ENCODE measurements at places on chromosomes 7 and 10.

GRCh38 chr10:32210306-32211045 lies 136.5 kb downstream of the EPC1 start:
- DNase-seq: no peak

DNA sequence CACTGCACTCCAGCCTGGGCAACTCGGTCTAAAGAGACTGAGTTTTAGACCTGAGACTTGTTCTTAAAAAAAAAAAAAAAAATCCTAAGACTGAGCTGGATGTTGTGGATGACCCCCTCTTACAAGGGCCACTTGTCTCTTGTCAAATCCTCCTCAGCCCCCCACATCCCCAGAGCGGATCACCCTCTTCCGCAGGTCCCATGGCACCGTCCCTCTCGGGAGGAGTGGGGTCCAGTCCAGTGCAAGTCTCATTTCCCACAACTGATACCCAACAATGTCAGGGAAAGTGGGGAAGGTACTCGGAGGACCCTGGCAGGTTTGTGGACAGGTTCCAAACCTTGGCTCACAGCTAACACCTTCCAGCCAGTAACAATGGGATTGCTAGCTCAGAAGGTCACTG lies 100.3 kb downstream of the ELFN1 start:
- DNase-seq: no peak

DNA sequence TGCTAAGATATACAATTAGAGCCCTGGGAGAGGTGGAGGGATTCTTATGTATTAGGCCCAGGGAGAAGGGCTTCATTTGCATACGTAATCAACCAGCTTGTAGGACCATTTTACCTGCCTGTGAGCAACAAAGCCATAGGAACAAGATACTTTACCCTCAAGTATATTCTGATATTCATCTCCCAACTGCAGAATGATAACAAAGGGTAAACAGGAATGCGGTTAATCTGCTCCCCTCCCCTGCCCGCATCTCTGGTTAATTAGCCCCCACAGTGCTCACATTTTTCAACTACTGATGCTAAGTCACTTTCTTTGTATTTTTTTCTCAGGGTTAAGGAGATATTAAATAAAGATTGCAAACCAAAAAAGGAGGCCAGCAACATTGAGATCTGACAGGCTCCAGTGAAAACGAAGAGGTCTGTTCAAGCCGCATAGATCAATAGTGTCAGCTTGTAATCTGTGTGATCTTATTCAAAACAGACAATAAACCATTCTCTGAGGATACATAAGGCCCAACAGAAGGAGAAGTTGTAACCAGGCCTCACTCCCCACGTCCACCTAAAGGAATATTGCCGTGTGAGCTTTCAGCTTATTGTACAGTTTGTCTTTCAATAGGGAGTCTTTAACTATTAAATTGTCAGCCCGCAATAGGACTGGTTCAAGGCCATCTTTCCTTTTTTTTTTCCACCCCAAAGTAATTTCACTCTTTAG lies 203.4 kb downstream of the RAPGEF5 start:
- no peak for DNase-seq

- no peak for DNase-seq
Measured at GRCh38 chr7:47763063-47763974, 181.4 kb upstream of the TNS3 start.

DNA sequence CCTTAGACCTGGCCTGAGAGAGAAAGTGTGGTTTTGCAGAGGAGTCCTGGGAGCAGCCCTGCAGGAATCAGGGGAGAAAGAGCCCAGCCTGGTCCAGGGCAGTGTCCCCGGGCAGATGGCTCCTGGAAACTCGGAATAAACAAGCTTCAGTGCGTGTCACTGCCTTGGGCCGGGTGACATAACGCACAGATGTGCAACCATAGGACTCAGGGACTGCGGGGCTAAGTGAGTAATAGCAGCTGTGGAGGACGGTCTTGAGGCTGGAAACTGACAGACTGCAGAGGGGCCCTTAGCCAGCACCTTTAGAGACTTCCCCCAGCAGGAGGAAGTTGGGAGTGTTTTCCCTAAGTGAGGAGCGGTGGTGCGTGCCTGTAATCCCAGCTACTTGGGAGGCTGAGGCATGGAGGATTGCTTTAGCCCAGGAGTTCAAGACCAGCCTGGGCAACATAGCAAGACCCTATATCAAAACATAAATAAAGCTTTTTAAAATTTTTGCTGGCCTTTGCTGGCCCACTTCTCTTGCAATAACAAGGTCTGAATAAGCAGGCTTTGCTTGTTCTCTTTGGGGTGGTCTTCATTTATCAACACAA lies 5.3 kb upstream of the CLIP2 start:
- DNase-seq: no peak

- no peak for DNase-seq
Measured at GRCh38 chr7:13687500-13687899, 302.0 kb downstream of the ETV1 start.

- no peak for DNase-seq
Measured at GRCh38 chr7:134554417-134554966, 5.6 kb downstream of the AKR1B15 start.

DNA sequence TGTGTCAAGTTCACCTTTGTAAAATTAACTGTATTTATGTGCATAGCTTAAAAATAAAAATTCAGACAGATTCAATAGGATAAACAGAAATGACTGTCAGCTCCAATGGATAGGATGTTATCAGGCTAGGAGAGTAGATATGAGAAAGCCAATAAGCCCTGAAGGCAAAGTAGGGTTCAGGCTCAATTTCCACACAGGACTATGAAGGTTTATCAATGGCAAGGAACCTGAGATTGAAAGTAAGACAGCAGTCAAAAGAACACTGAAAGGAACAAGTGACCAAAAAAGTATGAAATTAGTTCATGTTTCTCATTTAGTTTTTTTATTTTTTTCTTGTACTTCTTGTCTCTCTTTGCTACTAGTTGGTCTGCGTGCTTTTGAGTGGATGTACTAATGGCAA lies 121.4 kb downstream of the ELMO1 start:
- DNase-seq: no peak

DNA sequence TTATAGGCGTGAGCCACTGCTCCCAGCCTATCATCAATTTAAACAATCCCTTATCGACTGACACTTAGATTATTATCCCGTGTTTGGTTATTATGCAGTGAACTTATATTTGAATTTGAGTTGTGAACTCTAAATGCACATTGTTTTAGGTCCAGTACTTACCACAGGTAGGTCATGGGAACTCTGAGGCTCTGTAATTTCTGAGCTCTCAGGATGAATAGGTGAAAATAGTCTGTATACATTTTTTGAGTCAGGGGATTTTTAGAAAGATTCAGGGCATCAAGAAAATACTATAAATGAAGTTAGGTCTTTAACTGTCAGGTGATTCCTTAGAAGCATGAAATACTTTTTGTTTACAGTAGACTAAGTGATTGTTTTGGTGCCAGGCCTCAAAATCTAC lies 8.8 kb downstream of the CCDC136 start:
- DNase-seq: no peak

DNA sequence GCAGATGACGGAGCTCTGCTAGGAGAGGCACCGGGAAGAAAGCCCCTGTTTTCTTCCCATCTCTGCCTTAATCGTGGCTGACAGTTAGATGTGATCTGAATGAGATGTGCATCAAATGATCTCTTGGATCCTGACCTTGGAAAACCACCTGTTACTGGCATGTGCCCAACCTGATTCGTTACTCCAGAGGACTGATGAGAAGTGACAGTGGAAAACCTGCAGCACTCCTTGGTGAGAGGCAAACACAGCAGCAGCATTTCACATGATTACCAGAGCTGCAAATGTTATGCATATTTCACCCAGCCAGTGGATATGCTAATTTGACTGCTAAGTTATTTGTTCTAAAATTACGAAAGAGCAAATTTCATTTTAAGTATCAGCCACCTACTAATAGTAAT lies 95.3 kb downstream of the PTPRN2 start:
- no peak for DNase-seq
